NCI-H1436 (cell line): ENCODE measurements at places on chromosomes 4 and X.

- DNase-seq: no peak
These were observed 98.5 kb upstream of the ETNPPL start for GRCh38 chr4:108861334-108861733.

DNA sequence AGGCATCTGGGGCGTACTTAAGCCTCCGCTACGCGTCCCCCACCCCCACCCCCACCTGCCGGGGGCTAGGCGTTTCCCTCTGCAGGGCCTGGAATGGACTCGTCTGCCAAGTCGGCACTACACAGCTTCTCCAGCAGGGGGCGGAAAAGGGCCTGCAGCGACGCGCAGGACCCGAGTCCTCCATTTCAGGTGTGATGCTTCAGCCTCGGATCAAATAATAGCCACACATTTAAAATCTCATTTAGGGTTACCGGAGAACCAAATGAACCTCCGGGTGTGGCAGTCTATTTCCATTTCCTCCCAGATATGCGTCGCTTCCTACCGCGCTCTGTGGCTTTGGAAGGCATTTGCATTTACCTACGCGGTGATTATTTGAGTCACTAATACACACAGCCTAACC is 2.9 kb downstream of the PAK3 start:
- peak; percentile 10 for DNase-seq

GRCh38 chr4:176435901-176436292 is 116.1 kb downstream of the SPCS3 start:
- DNase-seq: no peak

- DNase-seq: no peak
These were observed 34.2 kb downstream of the AGA start for GRCh38 chr4:177408023-177408422.

GRCh38 chr4:152771741-152772533 is 7.6 kb downstream of the TIGD4 start:
- no peak for DNase-seq

- no peak for DNase-seq
These were observed 1.4 kb upstream of the CAMK2D start for GRCh38 chr4:113763029-113763285.

DNA sequence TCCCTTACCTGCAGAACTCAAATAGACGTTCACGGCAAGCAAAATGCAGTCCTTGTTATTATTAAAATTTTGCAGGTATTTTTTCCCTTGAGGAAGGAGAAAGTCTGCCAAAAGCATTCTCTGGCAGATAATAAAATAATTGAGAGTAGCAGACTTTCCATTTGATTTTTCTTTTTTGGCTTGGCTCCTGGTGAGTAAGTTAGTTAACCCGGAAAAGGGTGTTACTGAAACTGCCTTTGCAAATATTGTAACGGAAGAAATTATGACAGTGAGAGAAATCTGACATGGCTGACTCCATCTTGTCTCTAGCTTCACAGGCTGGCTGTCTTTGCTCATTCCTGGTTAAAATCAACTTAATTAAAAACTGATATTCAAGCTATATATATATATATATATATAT is 100.5 kb downstream of the GPR143 start:
- no peak for DNase-seq

GRCh38 chr4:86928400-86929255 is 6.2 kb upstream of the AFF1 start:
- no peak for DNase-seq

GRCh38 chr4:166012129-166013030 is 139.3 kb downstream of the TLL1 start:
- no peak for DNase-seq

GRCh38 chr4:7915875-7916242 is 23.8 kb downstream of the AFAP1 start:
- no peak for DNase-seq

- no peak for DNase-seq
These were observed 117.3 kb downstream of the FAM13A start for GRCh38 chr4:88939697-88940096.

DNA sequence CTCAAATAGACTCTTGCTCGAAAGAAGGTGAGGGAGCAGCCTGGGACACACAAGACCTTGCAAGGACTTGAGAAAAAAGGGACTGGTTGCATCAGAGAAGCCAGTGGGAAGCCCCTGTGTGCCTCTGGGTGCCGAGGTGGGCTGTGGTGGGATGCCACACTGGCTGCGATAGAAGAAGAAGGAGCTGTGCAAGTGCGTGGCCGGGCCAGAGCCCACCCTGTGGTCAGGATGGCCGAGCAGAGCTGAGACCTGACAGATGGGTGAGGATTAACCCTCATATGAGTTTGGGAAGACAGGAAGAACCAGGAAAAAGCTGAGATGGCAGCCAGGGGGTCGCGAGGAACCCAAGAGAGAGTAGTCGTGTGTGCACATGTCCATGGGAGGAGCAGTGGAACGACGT is 44.6 kb upstream of the HGFAC start:
- DNase-seq: no peak

DNA sequence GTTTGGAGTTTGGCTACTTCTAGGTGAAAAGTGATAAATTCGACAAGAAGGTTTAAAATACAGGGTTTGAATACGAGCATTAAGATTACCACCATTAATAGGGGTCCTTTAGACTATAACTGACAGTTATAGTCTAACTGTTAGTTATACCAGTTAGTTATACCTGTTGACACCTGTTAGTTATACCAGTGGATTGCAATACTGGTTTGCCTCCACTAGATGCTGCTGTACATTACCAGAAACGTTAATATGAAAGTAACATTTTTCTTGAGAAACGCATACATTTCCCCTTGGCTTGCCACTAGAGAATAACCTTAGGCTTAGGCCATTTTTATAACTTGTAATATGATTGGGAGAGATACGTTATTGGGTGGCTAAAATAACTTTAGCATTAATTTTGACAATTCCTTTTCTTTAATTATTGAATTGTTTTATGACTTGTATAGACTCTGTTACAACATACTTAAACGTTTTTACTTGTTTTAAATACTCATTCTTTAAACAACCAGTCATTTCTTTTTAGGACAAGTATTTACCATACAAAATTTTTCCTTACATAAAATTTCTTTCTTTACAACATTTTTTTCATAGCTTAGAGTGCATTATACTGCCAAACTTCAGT is 911.2 kb downstream of the FSTL5 start:
- DNase-seq: peak; percentile 2

GRCh38 chr4:7859326-7859725 is 80.3 kb downstream of the AFAP1 start:
- DNase-seq: no peak

- DNase-seq: no peak
These were observed 335.1 kb downstream of the ANK2 start for GRCh38 chr4:113384600-113384999.

- no peak for DNase-seq
These were observed 803.6 kb upstream of the ADGRL3 start for GRCh38 chr4:60396341-60397049.

- no peak for DNase-seq
These were observed 598.4 kb upstream of the FTHL17 start for GRCh38 chrX:31670245-31670644.

- DNase-seq: no peak
These were observed 6.9 kb upstream of the NSD2 start for GRCh38 chr4:1864076-1865008.

- DNase-seq: no peak
These were observed 67.4 kb downstream of the EMCN start for GRCh38 chr4:100450449-100450848.

GRCh38 chrX:115584696-115585095 is 23.7 kb downstream of the PLS3 start:
- DNase-seq: no peak

DNA sequence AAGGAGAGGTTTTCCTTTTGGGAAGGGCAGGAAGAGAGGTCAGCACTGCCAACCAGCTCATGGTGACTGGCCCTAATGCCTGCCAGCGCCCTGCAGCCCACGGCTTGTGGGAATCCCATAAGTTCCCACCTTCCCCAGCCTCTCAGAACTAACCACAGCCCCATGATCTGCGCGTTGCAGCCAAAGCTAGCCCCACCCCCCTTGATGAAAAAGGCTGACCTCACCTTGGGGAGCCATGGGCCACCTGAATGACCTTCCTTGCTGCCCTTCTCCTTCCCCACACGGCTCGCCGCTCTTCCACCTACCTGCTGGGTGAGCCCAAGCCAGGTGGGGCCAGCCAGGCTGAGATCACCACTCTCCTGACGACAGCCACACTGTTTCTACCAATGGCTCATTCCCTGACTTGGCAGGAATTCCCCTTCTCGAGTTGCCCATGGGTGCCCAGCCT is 3.9 kb upstream of the ELF4 start:
- no peak for DNase-seq

DNA sequence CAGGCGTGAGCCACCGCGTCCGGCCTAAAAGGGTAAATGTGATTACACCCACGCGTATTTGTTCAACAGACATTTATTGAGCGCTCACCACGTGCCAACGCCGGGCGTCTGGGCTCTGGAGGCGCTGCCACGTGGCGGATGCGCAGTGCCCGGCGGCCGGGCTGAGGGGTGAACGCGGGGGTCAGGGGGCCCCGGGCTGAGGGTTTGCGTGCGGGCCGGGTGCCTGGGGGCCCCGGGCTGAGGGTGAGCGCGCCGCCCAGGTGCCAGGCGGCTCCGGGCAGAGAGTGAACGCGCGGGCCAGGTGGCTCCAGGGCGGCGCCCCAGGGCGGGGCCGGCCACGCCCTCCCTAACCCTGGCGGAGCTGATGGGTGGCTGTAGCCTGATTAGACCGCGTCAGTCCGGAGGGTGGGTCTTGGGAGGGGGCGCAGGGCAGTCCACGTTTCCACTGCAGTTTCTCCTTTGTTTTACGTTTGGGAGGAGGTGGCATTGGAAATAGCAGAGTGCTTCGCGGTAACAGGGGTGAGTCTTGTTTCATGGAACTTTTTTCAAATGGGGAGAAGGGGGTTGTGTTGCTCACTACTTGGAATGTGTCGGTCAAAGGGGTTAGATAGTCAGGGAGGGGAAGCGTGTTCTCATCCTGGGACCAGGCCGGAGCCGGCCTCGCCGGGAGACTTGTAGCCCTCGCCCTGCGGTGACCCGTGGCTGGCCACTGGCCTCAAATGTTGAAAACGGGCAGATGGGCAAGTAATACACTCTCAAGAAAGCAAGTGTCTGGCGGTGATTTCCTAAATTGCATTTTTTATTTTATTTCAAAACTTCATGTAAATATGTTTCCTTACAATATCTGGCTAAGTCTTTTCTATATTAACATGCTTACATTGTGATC is at the start of gene ZFP42:
Gene ZFP42 (plus strand): TSS at position 450 of the 886 bp plus-strand sequence. CDS start 7,037 bp downstream, outside the sequence.
- no peak for DNase-seq

DNA sequence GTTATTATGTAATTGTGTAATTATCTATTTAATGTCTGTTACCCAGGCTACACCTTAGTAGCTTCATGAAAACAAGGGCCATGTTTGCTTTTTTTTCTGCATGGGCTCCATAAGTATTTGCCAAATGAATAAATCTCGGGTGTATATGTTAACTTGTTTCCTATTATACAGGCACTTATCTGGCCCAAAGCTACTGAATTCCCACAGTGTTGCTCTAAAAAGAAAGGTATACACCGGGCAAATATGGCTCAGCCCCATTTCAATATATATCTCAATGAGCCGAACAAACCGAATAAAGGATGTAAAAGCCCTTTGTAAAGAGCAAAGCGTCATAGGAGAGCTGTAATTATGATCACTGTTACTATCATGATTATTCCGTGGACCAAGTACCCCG is 767 bp downstream of the PAQR3 start:
- DNase-seq: peak; percentile 32

- no peak for DNase-seq
These were observed 2.4 kb downstream of the RHOH start for GRCh38 chr4:40199179-40199670.

DNA sequence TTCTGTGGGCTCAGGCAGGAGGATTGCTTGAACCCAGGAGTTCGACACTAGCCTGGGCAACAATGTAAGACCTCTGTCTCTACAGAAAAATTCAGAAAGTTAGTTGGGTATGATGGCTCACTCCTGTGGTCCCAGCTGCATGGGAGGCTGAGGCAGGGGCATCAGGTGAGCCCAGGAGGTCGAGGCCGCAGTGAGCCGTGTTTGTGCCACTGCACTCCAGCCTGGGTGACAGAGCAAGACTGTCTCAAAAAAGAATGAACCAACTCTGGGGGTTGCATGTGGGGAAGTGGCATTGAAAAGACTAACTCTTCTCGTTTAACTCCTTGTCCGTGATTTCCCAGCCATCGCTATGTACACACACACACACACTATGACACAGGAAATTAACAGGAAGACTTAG is 26.9 kb downstream of the ENOPH1 start:
- DNase-seq: no peak
